ENCODE measurements at places on chromosomes 2 and 18. TPM values are rescaled to one million over a fixed set of nuclear protein-coding genes. Genes with fewer than 3 reads are reported as not detected.
A peak's percentile ranks its signal among the peaks of the same experiment; 100 is the strongest.

DNA sequence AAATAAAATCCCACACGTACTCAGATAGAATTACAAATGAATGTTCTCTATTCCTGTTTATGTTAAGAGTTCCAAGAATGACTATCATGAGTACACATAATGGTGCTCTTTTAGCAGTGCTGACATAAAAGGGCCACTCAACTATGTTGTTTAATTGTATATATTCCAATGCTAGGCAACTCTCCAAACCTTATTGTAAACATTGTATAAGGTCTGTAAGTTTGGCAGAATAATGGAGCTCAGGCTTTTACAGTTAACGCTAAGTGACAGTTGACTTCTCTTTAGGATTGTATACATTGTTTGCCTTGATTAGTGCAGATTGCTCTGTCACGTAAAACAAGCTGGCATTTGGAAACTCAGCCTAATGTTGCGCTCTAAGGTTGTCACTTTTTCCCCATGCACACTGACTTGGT lies 20.8 kb downstream of the RBMS1 start:
- no peak for DNase-seq

DNA sequence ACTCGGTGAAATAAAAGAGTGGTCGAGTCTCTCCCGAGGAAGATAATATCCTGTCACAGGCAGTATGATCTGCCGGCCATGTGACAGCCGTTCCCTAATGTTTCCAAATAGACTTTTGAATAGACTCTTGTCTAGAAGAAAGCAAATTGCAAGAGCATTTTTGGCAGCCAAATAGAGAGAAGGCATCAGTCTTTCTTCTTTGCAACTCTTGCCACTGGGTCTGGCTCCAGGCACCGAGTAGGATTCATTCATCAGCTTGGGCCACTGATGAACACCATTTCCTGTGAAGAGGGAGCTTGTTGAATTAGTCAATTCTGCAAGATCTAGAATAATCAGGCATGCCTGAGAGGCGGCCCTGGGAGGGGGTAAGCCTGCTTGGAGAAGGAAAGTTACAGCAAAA lies 165.6 kb downstream of the KLHL29 start:
- DNase-seq, result no peak

GRCh38 chr2:218961229-218961628 lies 1.8 kb downstream of the CDK5R2 start:
- DNase-seq, result no peak

DNA sequence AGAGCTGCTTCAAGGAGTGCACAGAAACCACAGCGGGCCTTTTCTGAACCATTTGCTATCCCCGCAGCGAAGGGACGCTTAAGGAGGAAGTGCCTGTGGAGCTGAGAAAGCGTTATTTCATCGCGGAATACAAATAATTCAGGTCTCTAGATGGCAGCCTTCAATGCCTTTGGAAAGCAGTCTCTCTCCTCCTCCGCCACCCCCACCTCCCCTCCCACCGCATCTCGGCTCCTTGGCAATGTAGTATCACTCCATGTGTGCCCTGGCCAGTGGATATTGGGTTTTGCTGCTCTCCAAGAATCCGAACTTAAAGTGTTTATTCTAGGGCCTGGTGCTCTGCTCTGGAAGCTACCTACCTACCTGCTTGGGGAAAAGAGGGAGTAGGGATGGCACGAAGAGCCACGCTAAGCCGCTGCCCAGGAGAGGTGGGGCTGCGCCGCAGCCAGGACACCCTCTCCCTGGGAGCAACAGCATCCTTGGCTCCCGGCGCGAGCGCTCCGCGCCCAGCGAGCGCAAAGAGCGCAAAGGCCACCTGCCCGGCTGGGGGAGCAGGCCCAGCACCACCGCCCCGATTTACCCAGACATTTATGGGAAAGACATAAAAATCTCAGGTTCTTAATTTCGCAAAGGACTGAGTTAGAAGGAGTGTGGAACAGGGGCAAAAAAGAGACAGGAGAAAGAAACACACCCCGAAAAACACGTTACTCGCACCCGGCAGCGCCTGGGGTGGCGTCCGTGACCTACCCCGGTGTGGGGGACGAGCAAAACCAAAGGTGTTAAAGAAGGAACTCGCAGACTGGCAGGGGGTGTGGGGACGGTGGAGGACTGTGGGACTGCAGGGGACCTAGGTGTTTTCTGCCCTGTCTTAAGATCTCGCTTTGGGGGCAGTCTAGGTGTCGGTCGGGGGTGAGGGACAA lies 1.0 kb downstream of the SPHKAP start:
- no peak for DNase-seq

GRCh38 chr2:124335058-124335457 lies 310.0 kb downstream of the CNTNAP5 start:
- no peak for DNase-seq

GRCh38 chr2:186716899-186717298 lies 23.0 kb downstream of the FAM171B start:
- DNase-seq, result no peak

GRCh38 chr2:20440001-20440560 lies 6.8 kb upstream of the RHOB start:
- DNase-seq, result no peak

- DNase-seq, result no peak
These were observed 81.0 kb upstream of the ASB18 start for GRCh38 chr2:236345081-236345714.

DNA sequence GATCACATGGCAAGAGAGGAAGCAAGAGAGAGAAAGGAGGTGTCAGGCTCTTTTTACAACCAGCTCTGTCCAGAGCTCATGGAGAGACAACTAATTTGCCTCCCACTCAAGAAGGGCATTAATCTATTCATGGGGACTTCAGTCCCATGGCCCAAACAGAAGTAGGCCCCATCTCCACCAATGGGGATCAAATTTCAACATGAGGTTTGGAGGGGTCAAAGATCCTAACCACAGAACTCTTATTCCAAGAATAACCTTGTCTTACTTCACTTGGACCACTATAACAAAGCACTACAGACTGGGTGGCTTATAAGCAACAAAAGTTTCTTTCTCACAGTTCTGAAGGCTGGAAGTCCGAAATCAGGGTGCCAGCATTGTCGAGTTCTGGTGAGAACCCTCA lies 31.8 kb downstream of the GRB14 start:
- DNase-seq, result no peak

DNA sequence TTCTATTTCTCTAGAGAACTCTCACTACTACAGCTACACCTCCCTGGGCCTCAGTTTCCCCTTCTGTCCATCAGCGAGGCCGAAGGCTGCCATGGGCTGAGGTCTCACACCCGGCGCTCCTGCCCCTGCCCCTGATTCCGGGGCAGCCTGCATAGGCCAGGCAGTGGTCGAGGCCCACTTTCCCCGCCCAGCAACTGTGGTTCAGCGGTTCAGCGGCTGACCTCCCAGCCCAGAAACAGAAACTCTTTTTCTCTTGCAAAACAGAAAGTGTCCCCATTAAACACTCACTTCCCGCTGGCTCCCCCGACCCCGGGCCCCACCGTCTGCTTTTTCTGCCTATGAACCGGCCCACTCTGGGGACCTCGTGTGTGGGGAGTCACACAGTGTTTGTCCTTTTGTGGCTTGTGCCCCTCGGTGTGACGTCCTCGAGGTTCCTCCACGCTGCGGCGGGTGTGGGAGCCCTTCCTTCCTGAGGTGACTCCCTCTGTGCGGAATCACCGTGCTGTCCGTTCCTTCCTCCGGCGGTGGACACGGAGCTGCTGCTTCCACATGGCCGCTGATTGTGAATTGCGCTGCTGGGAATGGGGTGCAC lies 16.0 kb downstream of the PDCD1 start:
- DNase-seq, result peak; percentile 55

- no peak for DNase-seq
These were observed 54.4 kb upstream of the MSH6 start for GRCh38 chr2:47728551-47728950.

GRCh38 chr2:216059233-216059834 lies 22.3 kb downstream of the PECR start:
- no peak for DNase-seq

- DNase-seq, result no peak
These were observed 1862.5 kb downstream of the SUCLG1 start for GRCh38 chr2:82596581-82596980.

DNA sequence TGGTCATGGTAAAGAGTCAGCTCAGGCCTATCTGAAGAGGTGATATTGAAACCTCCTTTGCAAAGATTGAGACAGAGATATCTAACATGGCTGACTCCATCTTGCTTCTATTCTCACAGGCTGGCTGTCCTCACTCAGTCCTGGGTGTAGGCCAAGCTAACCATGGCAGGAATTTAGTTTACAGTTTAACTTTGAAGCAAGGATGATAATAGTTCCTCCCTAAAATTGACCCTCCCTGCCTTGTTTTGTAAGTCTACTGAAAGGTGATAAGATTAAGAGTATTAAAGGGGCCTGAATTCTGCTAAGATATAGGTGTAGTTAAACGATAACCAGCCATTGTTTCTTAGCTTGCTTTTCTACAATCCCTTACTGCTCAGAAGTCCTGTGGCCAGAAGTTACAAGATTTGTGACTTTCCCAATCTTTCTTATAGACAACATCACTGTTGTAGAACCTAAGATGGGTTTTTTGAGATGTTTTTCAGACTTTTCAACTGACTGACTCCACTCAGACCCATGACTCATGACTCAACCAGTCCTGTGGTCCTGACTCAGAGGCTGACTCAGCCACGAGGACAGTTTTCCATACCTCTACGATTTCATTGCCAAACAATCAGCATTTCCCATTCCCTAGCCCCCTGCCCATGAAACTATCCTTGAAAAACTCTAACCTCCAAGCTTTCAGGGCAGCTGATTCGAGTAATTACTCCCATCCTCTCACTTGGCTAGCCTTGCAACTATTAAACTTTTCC lies 195.7 kb upstream of the SESTD1 start:
- DNase-seq, result peak; percentile 28

DNA sequence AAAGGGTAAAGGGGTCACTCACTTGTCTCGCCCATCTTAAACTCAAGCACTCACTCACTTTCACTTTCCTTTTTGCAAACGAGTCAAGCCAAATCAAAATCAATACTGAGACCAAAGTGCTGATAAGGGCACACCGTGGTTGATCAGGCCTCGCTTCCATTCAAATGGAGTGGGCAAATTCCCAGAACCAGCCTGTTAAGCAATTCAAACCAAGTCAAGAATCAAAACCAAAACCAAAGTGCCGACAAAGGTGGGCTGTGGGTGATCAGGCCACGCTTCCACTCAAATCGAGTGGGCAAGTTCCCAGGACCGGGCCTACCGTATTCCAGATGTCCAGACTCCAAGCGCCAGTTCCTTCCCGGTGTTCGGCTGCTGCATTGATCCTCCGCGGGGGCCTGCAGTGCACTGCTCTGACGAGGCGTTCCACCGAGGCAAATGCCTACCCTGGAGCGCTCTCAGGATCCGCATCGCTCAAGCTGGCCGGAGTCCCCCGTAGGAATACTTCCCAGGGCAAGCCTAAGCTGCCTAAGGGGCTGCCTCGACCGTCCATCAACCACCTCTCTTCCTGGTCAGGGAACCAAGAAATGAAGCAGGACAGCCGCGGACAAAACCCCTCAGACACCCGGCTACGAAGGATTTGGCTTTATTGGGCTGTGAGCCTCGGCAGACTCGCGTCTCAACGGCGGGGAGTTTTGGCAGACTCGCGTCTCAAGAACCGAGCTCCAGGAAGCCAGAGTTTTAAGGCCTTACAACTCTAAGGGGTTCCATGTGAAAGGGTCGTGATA lies 89.9 kb upstream of the SLC1A4 start:
- DNase-seq, result peak; percentile 40

GRCh38 chr2:20496076-20496872 lies 49.4 kb downstream of the RHOB start:
- DNase-seq, result no peak

GRCh38 chr2:67684991-67685390 lies 287.9 kb downstream of the ETAA1 start:
- DNase-seq, result no peak

DNA sequence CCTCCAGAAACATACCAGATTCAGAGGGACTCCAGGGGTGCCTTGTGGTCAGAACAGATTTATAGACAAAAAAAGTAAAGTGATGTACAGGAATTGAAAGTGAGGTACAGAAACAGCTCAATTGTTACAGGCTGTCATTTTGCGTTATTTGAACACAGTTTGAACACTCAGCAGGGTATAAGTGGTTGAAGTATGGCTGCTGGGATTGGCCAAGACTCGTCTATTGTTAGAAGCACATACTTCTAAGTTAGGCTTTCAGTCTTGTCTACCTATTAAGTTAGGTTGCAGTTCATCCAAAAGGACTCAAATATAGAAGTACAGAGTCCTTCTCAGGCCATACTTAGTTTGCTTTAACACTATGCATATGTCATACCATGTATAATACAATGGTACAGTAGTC lies 21.0 kb upstream of the GRB14 start:
- DNase-seq, result no peak

- DNase-seq, result no peak
These were observed 1233.2 kb upstream of the ZEB2 start for GRCh38 chr2:145753041-145753608.

GRCh38 chr2:236782938-236783337 lies 213.3 kb downstream of the ACKR3 start:
- no peak for DNase-seq

- DNase-seq, result no peak
These were observed 167.0 kb downstream of the ASB1 start for GRCh38 chr2:238593678-238594077.

GRCh38 chr18:77360315-77361190 lies 110.9 kb downstream of the GALR1 start:
- no peak for DNase-seq

DNA sequence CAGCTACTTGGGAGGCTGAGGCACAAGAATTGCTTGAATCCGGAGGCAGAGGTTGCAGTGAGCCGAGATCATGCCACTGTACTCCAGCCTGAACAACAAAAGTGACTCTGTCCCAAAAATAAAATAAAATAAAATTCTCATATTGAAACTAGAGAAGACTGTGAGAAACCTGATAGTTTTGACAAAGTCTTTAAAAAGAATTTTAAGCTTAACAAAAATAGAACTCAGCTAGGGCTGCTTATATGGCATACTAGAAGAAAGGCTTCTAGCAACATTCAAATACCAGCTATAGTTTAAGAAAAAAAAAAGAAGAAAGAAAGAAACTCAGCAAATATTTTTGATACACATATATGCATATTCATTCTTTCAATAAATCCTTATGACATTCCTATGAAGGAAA lies 13.6 kb downstream of the HADHA start:
- no peak for DNase-seq

GRCh38 chr2:184610891-184611290 lies 12.6 kb downstream of the ZNF804A start:
- no peak for DNase-seq

- no peak for DNase-seq
These were observed 143.5 kb downstream of the B3GNT2 start for GRCh38 chr2:62339413-62339812.

The TMBIM1 gene
- 388 TPM for total RNA-seq

The SPTBN1 gene
- 433 TPM for total RNA-seq

The CTAGE1 gene
- 0.06 TPM for total RNA-seq

The AQP12A gene
- not detected for total RNA-seq

The ATIC gene
- total RNA-seq, result 62.8 TPM

The MREG gene
- total RNA-seq, result 9.2 TPM

The TEKT4 gene
- total RNA-seq, result 0.14 TPM

The RELCH gene
- total RNA-seq, result 31.0 TPM

The C18orf54 gene
- total RNA-seq, result 1.3 TPM

The PAX8 gene
- total RNA-seq, result 3.5 TPM

The FOXD4L1 gene
- total RNA-seq, result 0.17 TPM

The SNTG2 gene
- total RNA-seq, result 2.0 TPM

The MC4R gene
- total RNA-seq, result not detected

The EVX2 gene
- not detected for total RNA-seq

The LIMS3 gene
- 3.1 TPM for total RNA-seq

The ALPP gene
- not detected for total RNA-seq

The KCNE4 gene
- 7.4 TPM for total RNA-seq

The CXCR1 gene
- not detected for total RNA-seq
